ENCODE measurements at places on chromosomes 7 and 10.

- no peak for DNase-seq
These were observed 123.3 kb upstream of the GHITM start for GRCh38 chr10:84015877-84016595.

DNA sequence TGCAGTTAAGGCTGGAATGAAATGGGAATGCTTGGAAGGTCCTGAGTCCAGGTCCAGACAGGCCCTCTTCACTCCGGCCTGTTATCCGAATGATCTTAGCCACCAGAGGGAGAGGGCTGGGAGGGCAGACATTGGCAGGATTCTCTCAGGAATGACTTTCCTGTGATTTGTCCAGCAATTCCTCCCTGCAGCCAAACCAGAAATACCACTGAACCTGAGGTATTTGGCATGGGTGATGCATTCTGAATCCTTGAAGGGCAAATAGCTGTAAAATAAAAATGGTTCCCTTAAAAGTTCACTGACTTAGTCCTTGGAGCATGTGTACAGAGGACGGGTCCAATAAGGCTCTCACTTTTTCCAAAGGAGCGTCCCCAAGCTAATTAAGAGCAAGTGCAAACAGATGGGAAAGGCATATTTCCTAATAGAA, 77.5 kb upstream of the HABP2 start:
- no peak for DNase-seq

DNA sequence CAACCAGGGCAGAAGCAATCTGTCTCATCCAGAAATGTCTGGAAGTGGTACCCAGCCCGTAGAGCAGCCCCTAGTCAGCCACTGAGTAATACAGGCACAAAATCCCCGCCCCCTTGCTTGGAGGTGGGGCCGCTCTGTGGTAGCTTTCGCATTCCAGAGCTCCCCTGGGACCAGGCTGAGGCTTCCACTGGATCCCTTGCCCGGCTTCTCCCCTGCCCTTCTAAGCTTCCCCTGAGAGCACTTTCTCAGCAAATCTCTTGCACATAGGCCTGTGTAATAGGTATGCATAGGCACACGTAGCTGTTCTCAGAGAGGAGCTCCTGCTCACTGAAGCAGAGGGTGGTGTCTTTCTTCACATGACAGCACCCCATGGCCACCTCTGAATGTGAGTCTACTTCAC, 144.2 kb downstream of the BMS1 start:
- no peak for DNase-seq

DNA sequence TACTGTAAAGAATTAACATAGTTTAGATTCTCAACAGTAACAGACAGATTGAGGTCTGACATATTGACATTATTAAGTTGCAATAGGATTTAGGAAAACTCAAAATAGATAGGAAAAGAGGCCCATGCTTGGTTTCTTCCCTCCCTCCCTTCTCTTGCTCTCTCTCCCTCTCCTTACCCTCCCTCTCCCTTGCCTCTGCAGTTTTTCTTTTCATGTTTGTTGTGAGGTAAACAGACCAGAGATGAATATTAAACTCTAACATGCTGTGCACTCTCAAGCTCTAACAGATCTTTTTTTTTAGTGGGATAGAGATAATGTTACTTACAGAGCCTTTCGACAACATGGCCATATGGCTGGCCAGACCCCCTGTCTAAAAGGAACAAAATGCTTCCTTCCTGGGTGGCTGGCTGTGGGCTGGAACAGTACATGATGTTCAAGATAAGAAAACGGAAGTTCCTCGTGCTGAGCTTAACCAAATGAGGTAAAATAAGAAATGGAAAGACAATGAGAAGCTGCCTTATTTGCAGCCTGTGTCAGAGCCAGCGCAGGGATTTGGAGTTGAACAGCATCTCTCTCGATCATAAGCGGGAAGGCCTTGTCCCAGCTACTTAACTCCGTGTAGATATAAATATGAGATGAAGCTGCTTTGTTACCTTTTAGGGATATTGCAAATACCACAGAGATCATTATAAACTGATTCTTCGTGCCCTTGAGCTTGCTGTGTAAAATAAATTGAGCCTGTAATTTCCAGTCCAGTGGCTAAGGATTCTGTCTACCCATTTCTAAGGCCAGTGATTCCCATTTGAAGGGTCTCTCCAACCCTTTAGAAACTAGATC, 391.9 kb upstream of the NPVF start:
- DNase-seq = no peak

GRCh38 chr10:110158051-110159005, 49.1 kb upstream of the MXI1 start:
- DNase-seq = no peak

All from stimulated activated CD8-positive, alpha-beta memory T cell treated with anti-CD3 and anti-CD28 coated beads, Interleukin-4, amount 100 ng/mL, for 1 hour (primary cell).